ENCODE measurements at places on chromosomes 12 and 14.

DNA sequence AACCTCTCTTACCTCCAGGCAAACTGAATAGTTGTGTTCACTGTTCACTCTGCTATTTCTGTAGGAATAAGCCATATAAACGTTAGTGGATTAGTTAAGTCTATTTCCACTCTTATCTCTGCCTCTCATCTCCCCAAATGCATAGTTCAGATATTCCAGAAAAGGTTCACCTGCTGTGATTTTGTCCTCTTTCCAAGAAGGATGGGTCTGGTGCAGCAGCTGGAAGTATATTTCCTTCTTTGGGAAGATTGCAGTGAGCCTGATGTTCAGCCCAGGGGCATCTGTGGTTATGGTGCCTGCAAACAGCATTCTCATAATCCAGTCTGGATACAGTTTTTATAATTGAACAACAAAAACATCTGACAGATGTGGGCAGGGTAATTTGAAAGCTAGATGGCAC, 97.7 kb downstream of the TPH2 start:
- DNase-seq: no peak

- DNase-seq: peak; percentile 60
Measured at GRCh38 chr12:92928421-92928961, 604 bp downstream of the EEA1 start.

- DNase-seq: peak; percentile 44
Measured at GRCh38 chr14:64060648-64061096, 207.9 kb downstream of the SYNE2 start.

DNA sequence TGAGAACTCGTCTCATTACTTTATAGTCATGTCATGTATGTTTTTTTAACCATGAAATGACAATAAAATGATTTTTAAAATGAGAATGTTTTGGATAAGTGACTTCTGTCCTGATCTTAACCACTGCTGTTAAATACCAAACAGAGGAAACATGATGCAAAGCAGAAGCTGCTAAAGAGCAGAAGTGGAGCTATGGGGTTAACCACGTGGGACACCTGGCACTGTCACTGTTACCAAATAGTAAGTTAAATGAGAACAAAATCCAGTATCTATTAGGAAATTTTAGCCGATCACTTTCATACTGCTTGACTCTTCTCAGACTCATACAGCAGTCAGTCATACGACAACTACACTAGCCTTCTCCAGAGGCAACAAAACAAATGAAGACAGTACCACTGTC, 82.4 kb downstream of the SCAF11 start:
- DNase-seq: peak; percentile 52

DNA sequence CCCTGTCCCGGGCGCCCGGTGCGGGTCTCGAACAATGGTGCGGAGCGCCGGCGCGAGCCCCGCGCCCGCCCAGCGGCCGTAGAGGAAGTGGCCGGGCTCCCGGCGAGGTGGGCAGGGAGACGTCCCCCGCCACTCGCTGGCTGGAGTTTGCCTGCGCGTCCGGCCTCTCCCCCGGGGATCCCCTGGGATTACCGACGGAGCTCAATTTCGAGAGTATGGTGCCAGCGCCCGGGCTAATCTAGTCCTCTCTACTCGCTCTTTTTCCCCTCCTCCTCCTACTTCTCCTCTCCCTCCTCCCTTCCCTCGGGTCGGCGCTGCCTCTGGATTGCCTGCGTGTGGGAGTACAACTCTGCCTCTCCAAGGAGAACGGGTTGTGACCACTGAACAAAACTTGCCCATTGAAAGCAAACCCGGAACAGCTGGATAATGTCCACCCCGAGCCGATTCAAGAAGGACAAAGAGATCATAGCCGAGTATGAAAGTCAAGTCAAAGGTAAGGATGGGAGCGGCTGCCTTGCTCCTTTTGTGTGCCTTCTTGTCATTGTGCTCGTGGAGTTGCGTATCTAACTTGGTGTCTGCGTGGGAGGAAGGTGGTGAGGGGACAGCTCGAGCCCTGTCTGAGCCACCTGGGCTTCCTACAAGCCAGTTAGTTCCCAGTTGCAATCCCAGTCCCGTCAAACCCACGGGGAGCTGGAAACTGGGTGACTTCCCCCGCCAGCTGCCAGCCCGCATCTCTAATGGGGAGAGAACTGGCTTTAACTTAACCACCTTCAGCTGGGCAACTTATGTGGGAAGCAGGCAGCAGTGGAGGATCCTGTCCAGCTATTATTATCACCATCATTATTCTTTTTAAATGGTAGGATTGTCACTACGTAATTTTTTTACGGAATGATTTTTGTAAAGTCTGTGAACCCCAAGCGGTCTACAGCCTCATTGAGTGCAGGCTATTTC, at the start of gene SRGAP1:
TSS of gene SRGAP1 (plus strand) at position 310 of the 951 bp plus-strand sequence. CDS start at position 427, 117 bp downstream.
- DNase-seq: peak; percentile 60

DNA sequence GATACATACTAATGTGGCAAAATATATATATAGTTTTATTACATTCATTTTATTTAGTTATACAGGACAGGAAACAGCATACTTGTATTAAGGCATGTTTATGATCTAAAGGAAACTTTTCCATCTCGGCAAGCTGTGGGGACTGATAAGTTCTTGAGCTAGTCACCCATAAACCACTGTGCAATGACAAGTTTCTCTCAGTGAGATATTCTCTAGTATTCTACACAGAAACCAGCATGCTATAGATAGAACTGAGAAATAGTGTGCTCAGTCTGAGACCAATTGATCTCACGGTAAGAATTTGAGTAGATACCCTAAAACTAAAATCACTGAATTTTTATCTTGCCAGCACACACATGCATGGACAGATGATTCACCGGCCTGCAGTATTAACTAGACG, 717.6 kb upstream of the NOVA1 start:
- no peak for DNase-seq

- no peak for DNase-seq
Measured at GRCh38 chr12:10115890-10116289, 14.1 kb downstream of the CLEC7A start.

DNA sequence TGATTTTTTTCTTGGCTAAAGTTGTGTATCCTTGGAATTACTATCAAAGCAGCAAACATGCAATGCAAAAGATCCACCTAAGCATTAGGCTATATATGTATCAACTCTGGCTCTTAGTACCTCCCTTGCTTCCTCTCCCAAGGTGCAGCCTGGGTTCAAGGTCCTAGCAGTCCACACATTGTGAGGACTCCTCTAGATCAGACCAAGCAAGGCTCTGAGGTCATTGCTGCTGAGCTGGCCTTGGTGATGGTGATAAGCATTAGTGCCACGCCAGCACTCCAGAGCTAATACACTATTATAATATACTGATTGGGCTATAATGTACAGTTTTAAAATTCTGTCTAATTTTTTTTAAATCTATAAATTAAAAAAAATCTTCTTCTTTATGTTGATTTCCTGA, 196.9 kb upstream of the BTG1 start:
- no peak for DNase-seq

DNA sequence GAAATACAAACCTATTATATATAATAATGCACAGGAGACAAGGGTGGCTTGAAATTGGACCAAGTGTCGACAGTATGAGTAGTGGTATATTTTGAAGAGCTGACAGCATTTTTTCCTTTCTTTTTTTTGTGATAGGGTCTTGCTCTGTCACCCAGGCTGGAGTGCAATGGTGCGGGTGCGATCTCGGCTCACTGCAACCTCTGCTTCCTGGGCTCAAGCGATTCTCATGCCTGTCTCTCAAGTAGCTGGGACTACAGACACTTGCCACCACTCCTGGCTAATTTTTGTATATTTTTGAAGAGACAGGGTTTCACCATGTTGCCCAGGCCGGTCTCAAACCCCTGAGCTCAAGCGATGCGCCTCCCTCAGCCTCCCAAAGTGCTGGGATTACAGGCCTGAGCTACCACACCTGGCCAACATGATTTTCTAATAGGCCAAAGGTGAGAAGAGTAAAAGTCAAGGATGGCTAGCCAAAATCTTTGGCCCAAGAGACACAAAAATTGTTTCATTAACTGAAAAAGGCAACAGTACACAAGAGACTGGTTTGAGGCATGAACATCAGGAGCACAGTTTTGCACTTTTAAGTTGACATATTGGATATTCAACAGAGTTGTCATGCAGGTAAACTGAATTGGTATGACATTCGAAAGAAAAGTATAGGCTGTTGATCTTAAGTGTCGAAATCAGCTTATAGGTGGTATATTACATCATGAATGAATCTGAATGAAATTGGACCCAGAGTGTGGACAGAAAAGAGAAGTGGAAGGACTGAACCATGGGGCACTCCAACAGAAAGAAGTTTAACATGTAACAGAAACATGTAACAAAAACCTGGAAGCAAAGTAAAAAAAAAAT, 12.5 kb downstream of the HNRNPC start:
- DNase-seq: peak; percentile 54

- peak; percentile 65 for DNase-seq
Measured at GRCh38 chr12:117069101-117069797, 30.0 kb downstream of the TESC start.

DNA sequence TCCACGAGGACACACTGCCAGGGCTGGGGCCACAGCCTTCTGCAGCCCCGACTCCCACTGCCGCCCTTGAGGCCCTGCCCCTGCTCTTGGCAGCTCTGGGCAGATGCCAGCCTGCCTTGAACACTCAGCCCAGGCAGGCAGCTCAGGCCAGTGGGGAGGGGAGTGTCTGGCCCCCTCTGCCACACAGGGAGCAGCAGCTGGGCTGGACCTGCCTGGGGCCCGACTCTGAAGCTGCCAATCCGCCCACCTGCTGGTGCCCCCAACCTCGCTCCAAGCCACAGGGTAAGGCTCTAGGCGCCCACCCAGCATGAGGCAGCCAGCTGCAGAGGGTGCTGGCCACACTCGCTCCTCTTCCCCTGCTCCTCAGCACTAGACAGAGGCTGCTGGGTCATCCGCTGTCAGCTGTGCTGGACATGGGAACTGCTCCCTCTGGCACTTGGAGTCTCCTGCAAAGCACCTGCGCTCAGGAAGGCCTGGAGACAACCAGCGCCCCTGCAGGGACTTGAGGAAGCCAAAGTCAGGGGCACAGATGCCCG, 24.6 kb upstream of the NUDT14 start:
- DNase-seq: no peak

- DNase-seq: no peak
Measured at GRCh38 chr12:94099191-94099590, 49.2 kb upstream of the PLXNC1 start.

DNA sequence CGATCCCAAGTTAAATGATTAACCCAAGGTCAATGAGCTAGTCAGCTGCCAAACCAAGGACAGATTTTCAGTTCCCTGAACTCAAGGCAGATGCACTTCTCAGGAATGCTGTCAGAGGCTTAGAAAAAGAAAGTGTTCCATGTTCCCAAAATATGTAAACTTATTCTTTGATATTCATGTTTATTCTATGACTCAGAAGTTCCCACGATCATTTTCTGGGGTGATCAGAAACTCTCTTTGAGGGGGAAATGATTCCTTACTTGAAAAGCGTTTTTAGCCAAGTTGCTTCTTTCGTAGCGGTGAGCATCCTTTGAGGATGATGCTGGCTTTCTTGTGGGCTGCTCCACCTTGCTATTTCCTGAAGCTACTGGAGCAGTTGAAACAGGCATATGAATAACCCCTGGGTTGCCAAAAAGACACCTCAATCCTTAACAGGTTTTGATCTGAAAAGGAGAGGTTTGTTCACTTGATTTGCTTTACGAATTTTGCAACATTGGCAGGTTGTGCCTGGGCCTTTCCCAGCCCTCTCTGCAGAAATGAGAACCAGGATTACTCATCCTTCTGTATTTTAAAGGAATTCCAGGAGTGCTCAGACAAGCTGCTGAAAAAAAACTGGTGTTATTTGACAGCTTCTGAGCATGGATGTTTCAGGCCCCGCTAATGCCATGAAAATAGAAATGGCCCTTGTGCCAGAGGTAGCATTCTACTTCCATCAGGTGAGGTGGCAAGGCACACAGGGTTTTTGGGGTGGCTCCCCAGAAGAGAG, 121.4 kb upstream of the HIF1A start:
- DNase-seq: no peak

- DNase-seq: no peak
Measured at GRCh38 chr14:74843653-74844052, 32.3 kb downstream of the PROX2 start.

DNA sequence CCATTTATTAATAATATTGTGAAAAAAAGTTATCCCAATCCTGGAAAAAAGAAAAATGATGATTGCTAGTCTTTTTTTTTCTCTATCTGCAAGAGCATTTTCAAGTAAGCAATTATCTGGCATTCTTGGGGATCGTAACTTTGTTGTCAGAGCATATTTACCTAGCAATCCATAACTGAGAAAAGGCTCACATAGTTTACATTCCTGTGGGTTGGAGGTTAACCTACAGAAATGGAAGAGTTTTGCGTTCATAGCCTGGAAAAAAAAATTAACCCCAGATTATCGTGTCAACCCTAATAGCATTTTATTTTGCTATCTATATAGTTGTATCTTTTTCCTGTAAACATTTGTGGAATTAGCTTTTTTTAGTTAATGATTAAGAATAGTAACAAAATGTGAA, 292.3 kb downstream of the DAD1 start:
- no peak for DNase-seq

DNA sequence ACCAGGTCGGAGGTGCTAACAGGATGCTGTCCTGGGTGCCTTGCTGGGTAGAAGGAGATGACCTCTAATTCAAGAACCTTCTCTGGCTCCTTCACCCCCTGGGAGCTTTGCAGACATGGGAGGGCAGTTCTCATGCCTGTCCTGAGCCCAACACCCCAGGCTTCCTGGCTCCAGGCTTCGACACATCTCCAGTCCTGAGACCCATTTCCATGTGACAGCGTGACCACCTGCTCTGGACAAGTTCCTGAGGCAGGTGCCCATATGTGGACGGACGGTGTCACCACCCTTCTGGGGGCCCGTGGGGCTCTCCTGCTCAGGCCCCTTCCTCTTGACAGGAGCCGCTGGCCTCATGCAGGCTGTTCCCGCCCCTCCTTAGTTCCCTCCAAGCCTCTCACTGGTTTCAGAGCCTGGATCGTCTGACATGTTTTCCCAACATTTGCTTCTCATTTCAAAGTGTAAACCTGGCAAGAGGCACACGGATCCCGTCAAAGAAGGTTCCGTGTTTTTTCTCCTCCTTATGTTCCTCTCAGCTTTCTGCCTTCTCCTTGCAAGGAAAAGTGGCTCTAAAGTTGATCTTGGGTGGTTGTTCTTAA, 291.9 kb upstream of the RTL1 start:
- DNase-seq: no peak

DNA sequence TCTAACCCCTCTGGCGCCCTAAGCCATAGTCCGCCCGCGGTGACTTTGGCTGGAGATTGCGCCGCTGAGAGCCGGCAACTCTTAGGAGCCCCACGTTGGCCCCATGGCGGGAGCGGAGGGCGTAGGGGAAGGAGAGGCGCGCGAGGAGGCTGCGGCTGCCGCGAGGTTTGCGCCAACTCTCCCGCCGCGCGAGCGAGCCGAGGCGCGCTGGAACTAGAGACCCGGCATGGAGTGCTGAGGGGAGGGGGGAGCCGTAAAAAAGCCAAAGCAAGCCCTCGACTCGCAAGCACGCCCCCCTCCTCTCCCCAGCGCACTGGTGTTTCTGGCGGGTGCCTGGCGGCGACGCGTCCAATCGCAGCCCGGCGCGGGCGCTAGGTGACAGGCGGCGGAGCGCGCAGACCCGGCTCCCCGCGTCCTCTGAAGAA, at the start of gene SYT10:
TSS of gene SYT10 (minus strand) at position 233 of the 425 bp plus-strand sequence. CDS start 297 bp downstream, outside the sequence.
- no peak for DNase-seq
